KBM-7 (cell line): ENCODE measurements at places on chromosomes 6 and 20.

DNA sequence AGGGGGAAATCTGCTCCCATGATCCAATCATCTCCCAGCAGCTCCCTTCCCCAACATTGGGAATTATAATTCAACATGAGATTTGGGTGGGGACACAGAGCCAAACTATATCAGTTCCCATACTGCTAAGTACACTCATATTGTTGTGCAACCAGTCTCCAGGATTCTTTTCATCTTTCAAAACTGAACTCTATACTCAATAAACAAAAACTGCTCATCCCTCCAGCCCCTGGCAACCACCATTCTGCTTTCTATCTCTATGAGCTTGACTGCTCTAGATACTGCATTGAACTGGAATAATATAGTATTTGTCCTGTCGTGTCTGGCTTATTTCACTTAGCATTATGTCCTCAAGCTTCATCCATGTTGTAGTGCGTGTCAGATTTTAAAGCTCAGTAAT, 42.9 kb downstream of the STX11 start:
- DNase-seq = no peak

GRCh38 chr6:137780447-137781034, 86.5 kb upstream of the TNFAIP3 start:
- DNase-seq = peak; percentile 9

DNA sequence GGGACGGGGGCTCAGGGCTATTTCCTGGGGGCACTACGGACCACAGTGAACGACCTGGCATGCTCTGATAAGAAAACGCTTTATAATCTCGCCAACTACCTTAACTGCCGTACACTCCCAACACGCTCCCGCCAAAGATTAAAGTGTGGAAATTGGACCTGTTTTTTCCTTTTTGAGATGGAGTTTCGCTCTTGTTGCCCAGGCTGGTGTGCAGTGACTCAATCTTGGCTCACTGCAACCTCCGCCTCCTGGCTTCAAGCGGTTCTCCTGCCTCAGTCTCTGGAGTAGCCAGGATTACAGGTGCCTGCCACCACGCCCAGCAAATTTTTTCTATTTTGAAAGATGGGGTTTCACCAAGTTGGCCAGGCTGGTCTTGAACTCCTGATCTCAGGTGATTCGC, 346 bp upstream of the SLC44A4 start:
- no peak for DNase-seq

DNA sequence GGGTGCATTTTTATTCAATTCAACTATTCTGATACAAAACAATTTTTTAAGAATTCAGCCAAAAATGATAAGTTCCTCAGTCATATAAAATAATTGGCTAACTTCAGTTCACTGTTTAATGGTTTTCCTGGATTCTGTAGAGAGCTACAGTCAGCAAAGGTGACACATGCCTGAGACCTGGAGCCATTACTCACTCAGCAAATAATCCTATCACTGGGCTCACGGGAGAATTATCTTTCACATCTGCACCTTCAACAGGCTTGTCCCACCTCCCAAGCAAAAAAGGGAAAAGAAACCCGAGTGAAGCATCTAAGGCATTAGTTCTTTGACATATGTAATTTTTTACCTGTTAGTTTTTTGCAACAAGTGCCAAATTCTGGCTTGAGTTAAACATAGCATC, 34.9 kb upstream of the FOXA2 start:
- no peak for DNase-seq

- no peak for DNase-seq
Measured at GRCh38 chr20:63950701-63951397, 5.4 kb downstream of the UCKL1 start.
